ENCODE measurements at places on chromosomes 1 and 21.

GRCh38 chr1:216422821-216423520 lies at the start of gene USH2A:
TSS of gene USH2A (minus strand) at chr1:216423448. CDS start at chr1:216422336, 1,112 bp downstream.
- no peak for DNase-seq

GRCh38 chr1:14567056-14567455 lies 31.4 kb upstream of the KAZN start:
- DNase-seq = no peak

- DNase-seq = no peak
These were observed 17.5 kb upstream of the IL20 start for GRCh38 chr1:206847946-206848345.

GRCh38 chr1:44584167-44584566 lies 90.1 kb downstream of the TMEM53 start:
- DNase-seq = no peak

DNA sequence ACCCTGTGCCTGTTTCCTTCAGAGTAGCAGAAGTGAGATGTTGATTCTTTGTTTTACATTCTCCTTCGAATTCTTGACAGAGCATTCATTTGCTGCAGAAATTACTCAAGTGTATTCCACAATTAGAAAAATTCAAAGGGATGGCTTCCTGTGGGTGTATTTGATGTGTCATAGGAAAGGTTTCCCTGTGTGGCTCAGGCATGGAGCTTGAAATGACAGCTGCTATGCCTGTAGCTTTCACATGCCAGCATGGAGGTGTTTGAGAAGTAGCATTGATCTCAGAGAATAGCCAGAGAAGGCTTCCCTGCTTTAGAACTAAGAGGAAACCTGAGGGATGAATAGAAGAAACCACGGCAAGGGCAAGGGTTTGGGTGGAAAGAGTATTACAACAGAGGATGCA lies 317.2 kb upstream of the DEPDC1 start:
- no peak for DNase-seq

GRCh38 chr1:42957880-42958487 lies 684 bp downstream of the SLC2A1 start:
- DNase-seq = no peak

DNA sequence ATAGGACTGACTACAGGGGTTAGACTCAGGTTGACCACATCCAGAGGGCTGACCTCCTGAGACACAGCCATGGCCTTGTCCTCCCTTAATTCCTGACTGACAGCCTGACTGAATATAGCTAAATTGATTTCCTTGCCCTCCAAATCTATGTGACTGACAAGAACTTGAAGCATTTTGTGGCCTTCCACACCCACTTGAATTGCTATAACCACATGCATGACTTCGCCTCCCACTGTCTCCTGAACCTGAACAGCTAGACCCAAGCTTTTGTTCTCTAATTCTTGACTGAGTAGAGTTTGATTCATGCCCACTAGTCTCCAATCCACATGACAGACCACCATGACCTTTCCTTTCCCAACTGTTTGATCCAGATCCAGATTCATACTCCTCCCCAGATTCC lies 3.1 kb downstream of the FLG2 start:
- DNase-seq = no peak

GRCh38 chr21:35273333-35273732 lies 224.2 kb upstream of the RUNX1 start:
- no peak for DNase-seq

DNA sequence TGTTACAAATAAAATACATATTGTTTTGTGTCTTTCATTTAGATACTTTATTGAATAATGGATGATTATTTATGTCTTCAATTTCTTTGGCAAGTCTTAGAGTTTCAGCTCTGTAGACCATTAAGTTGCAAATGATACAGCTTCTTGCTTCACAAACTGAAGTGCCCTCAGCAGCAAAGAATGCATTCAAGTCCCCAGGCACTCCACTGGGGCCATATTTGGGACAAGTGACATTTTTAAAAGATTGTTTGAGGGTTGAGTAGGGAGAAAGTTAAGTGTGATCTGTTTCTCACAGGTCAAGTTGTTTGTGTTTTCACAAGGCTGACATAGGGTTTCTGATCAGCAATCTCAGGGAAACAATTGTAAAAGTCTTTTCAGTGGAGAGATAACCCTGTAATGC lies 400.7 kb downstream of the PLA2G4A start:
- no peak for DNase-seq
